T-helper 2 cell treated with Interferon-gamma antibody and Interleukin-4, amounts not matched to agents 5 μg/mL and 100 μg/mL, for 36 hours (primary cell): ENCODE measurements at places on chromosomes 6 and 20.
A peak's percentile ranks its signal among the peaks of the same experiment; 100 is the strongest.

GRCh38 chr6:4585682-4586468, 190.3 kb upstream of the CDYL start:
- no peak for DNase-seq

- no peak for DNase-seq
Measured at GRCh38 chr20:20778676-20779075, 66.2 kb upstream of the RALGAPA2 start.

DNA sequence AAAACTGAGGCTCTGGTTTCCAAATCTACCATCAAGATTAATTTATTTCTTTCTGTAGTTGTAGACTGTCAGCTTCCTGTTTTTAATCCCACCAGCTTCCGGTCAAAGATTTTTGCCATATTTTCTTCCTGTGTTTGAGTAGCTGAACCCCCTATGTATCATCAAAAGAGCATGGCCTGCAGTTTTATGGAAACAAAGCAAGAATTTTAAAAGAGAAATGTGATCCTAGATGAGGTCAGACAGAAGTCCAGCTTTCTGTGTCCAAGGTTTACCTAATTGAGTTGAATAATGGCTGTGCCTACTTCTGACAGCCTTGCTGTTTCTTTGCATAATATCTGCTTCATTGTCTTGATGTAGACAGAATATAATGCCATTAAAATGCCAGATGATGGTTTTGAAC, 163.7 kb downstream of the CARMIL1 start:
- DNase-seq: no peak

DNA sequence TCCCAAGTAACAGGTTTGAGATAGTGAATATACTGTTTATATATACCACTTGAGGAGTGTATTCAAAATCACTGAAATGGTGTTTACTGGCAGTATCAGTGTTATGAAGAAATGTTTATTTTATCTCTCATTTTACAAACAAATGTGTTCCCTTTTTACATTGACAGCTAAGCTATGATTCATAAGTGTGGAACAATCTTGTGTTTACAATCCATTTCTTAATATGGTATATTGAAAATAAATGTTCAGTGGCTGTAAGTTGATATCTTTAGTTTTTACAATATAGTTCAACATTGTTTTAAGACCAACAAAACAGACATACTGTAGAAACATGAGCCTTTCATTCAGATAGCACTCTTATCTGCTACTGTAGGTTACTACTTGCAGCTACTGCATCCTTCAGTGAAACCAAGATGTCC, 14.3 kb downstream of the PHF3 start:
- no peak for DNase-seq

GRCh38 chr6:44918671-44919296, 409.3 kb upstream of the RUNX2 start:
- no peak for DNase-seq

DNA sequence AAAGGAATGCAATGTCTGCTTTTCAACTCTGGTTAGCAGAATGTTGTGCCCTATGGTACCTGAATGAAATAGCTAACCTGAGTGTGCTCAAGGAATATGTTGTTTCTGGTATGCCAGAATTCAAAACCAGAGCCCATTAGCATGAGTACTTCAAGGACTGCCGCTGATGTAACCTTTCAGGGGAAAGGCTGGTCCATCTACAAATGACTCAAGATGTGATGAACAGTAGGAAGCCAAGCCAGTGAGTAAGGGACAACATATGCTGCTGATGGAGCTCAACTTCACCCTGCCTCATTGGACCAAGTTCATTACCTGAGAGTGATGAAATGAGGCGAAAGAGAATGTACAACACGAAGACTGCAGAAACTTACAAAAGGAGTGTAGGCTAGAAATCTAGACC, 95.7 kb upstream of the BMP2 start:
- DNase-seq: no peak

GRCh38 chr6:151917531-151918329, 110.2 kb downstream of the ESR1 start:
- DNase-seq: no peak

DNA sequence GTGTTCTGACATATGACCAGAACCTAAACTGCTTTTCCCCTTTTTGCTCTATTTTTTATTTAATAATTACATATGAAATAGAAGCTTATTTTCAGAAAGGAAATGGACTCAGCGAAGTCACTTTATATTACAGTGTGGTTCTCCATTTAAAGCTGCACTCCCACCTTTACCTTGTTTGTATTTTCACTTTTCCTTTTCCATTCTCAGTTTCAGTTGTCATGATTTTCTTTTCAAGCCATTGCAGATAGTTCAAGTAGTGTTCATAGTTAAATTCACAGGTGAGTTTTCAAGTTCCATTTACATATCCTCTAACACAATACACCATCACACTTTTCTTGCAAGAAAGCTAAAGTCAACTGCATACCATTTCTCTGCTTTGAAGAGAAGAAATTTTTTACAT, 400.2 kb downstream of the HACE1 start:
- no peak for DNase-seq

DNA sequence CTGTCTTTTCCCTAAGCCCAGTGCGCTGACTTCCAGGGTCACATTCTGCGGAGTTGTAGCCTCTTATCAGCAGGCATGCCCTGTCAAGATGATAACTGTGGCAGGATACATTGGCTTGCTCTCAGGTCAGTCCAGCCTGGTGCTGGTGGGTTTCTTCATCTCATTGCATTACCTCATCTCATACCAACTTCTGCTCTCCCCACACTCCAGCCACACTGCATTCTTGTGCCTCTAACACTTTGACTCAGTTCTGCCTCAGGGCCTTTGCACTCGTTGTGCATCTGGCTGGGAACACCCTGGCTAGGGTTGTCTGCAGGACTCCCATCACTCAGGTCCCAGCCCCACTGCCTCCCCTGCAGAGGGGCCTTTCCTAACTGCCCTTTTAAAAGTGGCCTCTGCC, 110.3 kb upstream of the BACH2 start:
- DNase-seq: no peak

DNA sequence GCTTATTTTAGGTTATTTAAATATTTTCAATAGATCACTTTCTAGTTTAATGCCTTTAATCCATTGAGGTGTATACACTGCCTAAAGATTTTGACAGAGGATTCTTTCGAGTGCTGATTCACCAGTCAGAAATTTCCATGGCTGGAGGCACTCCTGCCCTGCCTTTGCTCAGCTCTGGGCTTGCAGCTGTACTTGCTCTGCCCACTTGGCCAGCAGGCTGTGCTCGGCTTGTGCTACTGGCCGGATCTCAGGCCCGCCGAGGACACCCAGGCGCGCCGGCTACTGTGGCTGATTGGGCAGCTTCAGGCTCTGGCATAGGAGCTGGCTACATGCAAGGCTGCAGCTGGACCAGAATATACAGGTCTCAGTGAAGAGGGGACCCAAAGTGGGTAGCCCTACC, 675.1 kb upstream of the MMS22L start:
- DNase-seq: no peak

DNA sequence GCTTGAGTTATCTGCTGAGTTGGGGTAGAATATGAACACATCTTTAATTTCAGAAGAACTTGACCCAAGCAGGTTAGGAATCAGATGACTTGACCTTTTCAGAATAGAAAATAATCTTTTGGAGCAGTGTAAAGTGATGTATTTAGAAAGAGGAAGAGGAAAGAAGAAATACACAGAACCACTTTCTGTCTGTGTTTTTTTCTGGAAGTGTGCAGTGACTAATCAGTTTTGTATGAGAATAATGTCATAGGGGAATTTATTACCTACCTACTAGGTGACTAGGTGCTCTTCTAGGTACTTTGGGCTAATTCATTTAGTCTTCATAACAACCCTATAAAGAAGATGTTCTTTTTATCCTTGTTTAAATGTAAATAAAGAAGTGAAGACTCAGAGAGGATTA, 3.0 kb downstream of the PPP1R14C start:
- no peak for DNase-seq

DNA sequence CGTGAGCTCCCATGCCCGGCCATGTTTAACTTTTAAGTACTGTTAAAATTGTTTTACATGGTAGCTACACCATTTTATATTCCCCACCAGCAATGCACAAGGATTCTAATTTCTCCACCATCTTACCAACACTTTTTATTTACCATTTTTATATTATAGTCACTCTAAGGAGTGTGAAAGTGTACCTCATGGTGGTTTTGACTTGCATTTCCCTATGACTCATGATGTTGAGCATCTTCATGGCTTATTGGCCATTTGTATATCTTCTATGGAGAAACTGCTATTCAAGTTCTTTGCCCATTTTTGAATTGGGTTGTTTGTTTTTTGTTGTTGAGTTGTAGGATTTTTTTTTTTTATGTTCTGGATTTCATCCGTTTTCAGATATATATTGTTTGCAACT, 15.6 kb upstream of the BPHL start:
- no peak for DNase-seq

DNA sequence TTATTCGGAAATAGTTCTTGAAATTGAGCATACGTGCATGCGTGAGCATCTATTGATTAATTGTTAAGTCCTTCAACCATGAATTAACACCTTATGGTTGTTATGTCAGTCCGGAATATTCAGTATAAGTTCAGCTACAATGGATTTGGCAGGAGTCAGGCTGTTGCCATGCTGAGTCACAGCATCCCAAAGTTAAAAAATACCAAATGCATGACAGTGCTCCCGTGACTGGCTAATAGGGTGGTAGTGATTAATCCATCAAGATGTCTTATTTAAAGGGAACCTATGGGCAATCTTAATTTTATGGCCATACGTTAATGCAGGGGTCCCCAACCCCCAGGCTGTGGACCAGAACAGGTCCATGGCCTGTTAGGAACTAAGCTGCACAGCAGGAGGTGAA, 10.5 kb downstream of the RAE1 start:
- no peak for DNase-seq

DNA sequence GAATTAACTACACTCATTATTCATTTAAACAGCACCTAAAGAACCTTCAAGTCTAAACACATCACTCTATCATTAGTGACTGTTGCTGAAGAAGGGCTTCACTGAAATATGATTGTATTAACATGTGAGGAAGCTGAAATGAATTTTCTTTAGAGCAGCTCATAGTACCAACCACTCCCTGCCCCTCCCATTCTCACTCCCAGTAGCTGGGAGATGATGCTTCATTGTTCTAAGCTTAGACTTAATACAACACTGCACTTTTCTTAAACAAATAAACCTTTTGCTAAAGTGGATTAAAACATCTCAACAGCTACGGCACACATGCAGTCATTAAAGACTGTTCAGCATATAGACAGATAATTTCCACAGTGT, 63.1 kb downstream of the ATXN1 start:
- DNase-seq: no peak

- DNase-seq: peak; percentile 86
Measured at GRCh38 chr6:159044899-159045727, at the start of gene TAGAP. TSS of gene TAGAP (minus strand) at chr6:159044991. CDS start at chr6:159044146, 845 bp downstream.

- DNase-seq: no peak
Measured at GRCh38 chr6:148682990-148683389, 63.8 kb upstream of the UST start.

DNA sequence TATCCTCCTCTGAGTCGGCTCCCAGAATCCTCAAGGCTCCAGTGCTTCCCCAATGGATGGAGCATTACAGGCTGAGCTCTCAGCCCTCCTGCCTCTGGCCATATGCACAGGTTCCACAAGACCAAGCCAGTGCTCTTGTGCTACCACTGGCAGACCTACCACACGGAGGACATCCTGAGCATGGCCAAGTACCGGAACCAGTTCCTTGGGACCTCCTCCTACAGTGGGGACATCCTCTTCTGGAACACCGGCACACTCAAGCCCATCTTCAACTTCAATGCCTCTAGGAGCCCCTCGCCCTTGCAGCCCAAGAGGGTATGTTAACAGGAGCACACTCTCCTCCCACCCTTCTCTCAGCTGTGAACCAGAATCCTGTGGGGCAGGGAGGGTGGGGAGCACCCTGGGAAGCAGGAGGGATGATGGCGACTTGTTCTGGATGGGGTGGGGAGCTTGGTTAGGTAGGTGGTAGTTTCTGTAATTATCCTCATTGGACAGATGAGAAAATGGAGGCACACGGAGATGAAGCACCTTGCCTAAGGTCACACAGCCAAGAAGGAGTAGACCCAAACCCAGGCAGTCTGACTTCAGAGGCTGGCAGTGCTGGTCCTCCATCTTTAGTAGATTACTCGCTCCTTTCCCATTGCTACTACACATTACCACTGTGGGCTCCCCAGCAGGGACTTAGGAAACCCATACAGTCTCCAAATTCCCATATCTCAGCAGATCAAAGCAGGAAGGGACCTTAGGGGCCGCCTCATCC, 58.6 kb downstream of the EFCAB8 start:
- no peak for DNase-seq

DNA sequence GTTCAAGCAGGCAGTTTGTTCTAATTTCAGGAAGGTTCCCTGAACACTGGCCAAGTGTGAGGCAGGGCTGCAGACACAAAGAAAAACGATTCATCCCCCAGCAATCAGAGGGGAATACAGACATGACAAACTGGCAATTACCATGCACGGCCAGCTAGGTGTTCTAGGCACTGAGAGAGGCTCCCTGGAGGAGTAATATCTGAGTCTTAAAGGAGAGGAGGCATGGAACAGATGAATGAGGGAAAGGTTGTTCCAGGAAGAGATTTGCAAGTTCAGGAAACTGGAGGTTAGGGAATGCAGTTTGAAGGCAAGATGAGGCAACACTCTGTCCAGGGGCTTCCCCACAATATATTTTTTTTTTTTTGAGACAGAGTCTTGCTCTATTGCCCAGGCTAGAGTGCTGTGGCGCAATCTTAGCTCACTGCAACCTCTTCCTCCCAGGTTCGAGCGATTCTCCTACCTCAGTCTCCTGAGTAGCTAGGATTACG, 11.1 kb downstream of the RRAGD start:
- no peak for DNase-seq

GRCh38 chr6:127219869-127220268, 46.8 kb upstream of the RNF146 start:
- DNase-seq: no peak

DNA sequence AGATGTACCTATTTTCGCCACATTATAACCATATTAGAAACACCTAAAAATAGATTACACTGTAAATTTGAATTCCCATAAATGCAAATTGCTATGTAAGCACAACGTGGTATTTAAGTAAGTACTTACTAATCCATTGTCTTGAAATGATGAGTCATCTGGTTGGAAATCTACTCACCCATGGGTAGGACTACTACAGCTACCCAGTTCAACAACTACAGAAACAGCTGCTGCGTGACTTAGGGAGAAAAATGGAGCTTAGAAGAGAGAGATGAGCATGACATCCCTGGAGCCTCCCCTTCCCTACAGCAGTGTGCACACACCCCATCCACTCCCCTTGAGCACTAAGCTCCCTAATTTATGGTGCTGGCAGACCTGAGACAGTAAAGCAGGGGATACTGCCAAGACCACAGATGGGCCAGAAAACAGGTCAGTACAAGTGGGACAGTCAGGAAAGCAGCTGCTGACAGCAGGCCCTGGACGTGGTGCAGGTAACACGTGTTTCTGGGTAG, 26.9 kb downstream of the RRAGD start:
- no peak for DNase-seq

- DNase-seq: no peak
Measured at GRCh38 chr20:14245368-14245970, 91.9 kb downstream of the FLRT3 start.

DNA sequence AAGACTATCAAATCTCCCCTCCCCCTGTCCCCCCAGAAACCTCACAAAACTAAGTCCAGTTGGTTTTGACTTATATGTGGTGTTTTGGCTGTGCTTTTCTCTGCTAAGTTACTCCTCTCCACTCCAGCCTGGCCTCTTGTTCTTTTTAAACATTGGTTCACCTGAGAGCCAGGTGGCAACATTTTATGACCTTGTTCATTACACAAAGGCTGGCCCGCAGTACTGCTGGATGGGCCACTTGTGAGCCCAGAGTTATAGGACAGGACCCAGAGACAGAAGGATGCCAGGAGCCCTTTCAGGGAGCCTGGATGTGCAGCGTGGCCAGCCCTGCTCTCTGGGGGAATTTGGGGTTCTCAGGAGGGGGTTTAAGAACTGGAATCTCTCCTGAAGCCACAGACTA, 90.0 kb downstream of the RAMACL start:
- no peak for DNase-seq

- no peak for DNase-seq
Measured at GRCh38 chr6:146990284-146990683, 213.9 kb upstream of the STXBP5 start.
